ENCODE measurements at places on chromosomes 5 and 9.

DNA sequence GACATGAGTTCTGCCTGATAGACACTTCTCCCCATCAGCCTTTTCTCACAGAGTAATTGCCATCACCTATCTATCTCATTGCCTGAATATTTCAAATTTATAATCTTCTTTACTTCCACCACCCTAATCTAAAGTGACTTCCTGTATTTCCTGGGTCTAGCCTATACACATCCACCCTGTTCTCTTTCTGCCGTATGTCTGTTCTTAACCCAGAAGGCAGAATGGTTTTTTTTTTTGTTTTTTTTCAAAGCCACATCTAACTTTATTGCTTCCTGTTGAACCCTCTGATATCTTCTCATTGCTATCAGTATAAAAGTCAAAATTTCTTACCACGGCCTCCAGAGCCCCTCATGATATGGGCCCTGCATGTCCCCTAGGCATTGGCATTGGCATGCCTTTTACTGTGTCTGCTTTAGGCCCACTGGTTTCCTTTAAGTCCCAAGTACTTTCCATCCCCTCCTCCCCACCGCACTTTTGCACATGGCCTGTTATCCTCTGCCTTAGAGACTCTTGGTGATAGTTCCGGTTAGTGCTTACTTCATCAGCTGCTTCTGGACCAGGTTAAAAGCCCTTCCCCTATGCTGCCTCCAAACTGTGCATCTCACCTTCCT is 159.9 kb downstream of the MAN2A1 start:
- no peak for DNase-seq

DNA sequence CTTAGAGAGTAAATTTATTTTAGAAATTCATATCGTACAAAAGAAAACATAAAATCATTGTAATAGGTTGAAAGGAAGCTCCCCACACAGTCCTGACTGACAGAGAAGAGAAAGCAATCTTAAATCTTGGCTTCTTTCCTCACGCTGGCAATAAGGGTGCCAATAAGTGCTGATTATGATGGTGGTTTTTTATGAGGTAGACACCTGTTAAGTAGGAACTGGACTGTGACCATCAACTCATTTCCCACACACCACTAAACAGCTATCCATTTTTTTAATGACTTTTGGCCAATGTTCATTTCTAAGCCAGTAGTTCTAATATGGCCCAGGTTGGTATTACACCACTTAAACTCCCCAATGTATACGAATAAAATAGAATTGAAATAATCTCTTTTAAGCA is 893.5 kb upstream of the NUDT12 start:
- no peak for DNase-seq

- DNase-seq = no peak
These were observed 10.8 kb downstream of the SH3PXD2B start for GRCh38 chr5:172443441-172444109.

- DNase-seq = no peak
These were observed 168.7 kb downstream of the GRIA1 start for GRCh38 chr5:153659039-153659736.

GRCh38 chr9:132708239-132708638 is 38.0 kb downstream of the GTF3C4 start:
- DNase-seq = no peak

DNA sequence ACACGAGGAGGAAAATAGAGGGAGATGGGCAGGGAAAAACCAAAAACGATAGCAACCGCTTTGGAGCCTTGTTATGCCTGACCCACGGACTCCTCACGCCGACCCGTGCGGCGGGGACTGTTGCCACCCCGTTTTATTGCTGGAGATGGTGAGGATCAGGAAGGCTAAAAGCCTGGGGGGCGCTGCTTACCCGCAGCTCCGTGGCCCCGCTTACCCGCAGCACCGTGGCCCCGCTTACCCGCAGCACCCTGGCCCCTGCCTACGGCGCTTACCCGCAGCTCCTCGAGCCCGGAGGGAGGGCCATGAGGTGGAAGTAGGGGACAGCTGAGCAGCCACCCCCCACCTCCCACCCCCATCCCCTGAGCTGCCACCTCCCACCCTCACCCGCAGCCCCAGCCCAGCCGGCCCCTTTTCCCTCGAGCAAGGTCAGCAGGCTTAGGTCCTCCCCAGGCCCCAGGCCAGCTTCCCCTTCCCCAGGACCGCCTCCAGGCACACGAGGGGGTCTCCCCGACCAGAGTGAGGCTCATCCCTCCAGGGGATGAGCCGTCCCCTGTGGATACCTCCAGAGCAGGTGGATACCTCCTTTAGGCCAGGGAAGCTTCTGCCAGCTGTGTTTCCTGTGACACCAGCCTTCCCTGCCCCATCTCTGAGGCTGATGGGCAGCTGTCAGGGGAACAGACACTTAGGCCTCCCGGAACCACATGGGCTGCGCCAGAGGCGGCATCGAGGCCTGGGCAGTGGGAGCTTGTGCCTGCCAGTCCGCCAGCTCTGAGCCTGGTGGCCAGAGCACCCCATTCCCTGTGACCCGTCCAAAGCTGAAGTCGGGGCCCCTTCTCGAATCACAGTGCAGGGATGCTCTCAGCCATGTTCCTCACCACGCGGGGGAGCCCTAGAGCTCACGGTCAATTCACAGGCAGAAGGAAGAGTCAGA is 92.3 kb downstream of the LMX1B start:
- no peak for DNase-seq

DNA sequence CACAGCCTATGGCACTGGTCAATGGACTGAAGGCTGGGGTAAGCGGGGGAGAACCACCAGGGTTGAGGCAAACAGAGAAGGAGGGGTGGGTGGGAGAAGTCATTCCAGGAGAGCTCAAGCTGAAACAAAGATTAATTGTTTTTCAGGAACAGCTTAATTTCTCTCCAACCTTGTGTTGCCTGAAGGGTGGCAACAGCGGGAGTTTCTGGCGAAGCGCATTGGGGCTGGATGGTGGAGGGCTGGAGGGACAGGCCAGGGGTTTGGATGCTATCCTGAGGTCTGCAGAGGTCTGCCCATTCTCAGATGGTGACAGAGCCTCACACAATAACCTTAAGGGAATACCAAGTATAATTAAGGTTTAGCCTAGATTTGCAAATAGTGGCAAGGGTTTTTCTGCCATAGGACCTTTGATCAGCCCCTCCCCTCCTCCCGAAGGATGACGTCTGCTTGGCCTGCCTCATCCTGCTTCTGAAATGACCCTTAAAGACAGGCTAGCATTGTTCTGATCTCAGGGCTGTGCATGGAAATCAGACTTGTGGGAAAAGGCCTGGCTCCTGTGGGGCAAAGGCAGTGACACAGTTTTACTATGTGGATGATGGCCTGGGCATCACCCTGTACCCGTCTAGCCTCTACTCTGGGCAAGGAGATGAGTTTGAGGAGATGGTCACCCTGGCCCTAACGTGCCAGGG is 32.7 kb downstream of the PSD2 start:
- no peak for DNase-seq

- no peak for DNase-seq
These were observed 22.5 kb downstream of the FGD3 start for GRCh38 chr9:92969516-92970466.

DNA sequence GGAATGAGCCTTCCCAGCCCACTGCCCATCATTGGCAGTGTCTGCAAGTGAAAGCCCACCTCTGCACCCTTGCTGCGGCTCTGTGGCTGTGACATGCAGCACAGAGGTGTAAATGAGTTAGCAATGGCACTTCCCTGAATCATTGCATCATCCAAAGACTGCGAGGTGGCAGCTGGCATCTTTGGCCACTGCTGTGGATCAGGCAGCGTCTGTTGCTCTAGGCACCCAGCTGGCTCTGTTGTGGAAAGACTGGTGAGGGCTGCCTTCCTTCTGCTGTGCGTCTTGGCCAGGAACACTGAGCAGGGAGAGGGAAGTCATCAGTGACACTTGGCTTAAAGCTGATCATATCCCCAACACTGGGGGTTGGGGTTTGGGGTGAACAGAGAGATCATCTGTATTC is 64.5 kb downstream of the MFAP3 start:
- DNase-seq = no peak
